K562 (cell line): ENCODE measurements at places on chromosomes 2 and 18. TPM values are rescaled to one million over a fixed set of nuclear protein-coding genes. Genes with fewer than 3 reads are reported as not detected.
A peak's percentile ranks its signal among the peaks of the same experiment; 100 is the strongest.

The OTOS gene
- not detected in 2 replicates for polyA plus RNA-seq

The EPHA4 gene
- not detected in 2 replicates for polyA plus RNA-seq

The IL18R1 gene
- 2.9 and 3.7 TPM in 2 replicates for polyA plus RNA-seq

The TEKT4 gene
- polyA plus RNA-seq: not detected in 2 replicates

- DNase-seq: no peak
- no peaks in the 10 kb centered on the region for H3K36me3 ChIP-seq
- no peak overlapping the region for H3K4me3 ChIP-seq
- no peaks in the 10 kb centered on the region for H3K27me3 ChIP-seq
- H3K27ac ChIP-seq: no peak overlapping the region
These were observed 27.3 kb downstream of the SLC4A10 start for GRCh38 chr2:161651547-161651946.

DNA sequence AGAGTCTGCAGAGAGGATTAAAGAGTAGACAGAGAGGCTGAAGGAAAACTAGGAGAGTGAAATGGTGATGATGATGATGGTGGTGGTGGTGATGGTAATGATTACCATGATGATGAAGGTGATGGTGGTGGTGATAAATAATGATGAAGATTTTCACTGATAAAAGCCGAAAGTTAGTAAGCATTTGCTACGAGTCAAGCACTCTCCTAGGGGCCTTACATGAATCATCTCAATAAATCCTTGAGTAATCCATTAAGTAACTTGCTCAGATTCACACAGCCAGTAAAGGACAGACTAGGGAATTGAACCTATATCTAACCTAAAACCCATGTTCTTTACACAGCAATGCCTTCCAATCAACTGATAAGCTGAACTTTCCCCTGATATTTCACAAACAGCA, 106.7 kb upstream of the PGAP1 start:
- no peaks in the 10 kb centered on the region for H3K4me1 ChIP-seq
- no peak for DNase-seq
- H3K27ac ChIP-seq: no peak overlapping the region
- H3K27me3 ChIP-seq: no peaks in the 10 kb centered on the region
- H3K4me3 ChIP-seq: no peak overlapping the region

DNA sequence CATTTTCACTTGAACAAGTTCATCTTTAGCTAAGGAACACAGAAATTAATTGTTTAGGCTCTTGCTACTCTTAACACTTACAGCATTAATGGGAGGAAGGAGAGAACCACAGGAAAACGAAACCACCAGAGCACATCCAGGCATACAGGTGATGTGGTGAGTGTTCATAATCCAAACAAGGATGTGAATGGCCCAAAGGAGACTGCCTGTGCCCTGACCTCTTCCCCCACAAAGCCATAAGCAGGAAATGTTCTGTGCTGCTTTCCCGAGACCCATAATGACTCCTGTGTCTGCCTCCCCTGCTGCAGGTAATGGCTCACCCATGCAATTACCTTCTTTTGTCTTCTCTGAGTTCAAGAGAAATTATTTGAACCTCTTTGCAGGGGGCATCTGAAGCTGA, 295.9 kb upstream of the LINC00305 start:
- no peaks in the 10 kb centered on the region for H3K27me3 ChIP-seq
- H3K36me3 ChIP-seq: no peaks in the 10 kb centered on the region
- no peak for DNase-seq
- no peaks in the 10 kb centered on the region for H3K4me1 ChIP-seq
- H3K4me3 ChIP-seq: no peak overlapping the region

DNA sequence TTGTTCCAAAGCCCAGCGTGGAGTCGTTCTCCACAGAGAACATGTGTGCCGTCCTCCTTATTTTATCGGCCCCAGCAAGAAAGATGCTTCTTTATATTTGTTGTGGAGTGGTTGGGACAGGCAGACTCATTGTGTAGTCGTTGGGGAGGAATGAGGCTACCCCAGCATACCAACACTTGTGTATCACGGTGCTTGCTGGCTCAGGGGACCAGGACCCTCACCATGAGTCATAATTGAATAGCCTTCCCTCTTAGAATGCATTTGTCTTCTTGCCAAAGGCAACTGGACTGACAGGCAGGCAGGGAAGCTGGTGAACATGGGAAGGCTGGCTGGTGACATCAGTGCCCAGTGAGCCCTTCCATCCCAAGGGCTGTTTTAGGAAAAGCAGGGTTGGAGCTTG, 4.7 kb downstream of the CAPN10 start:
- H3K4me3 ChIP-seq: no peak overlapping the region
- DNase-seq: no peak
- no peaks in the 10 kb centered on the region for H3K27me3 ChIP-seq
- peaks cover 29% of the 10 kb centered on the region; the same call in 2 of the 3 replicates for H3K36me3 ChIP-seq
- peaks cover 4% of the 10 kb centered on the region; the same call in 2 of the 3 replicates for H3K4me1 ChIP-seq

GRCh38 chr2:108348816-108349570, 28.8 kb upstream of the SULT1C4 start:
- peaks cover 5% of the 10 kb centered on the region; the same call in 1 of the 2 replicates for H3K27me3 ChIP-seq
- H3K4me1 ChIP-seq: peaks cover 23% of the 10 kb centered on the region; the same call in 2 of the 3 replicates
- H3K36me3 ChIP-seq: no peaks in the 10 kb centered on the region
- no peak overlapping the region for H3K27ac ChIP-seq
- peak; percentile 45 for DNase-seq
- no peak overlapping the region for H3K4me3 ChIP-seq
